T-helper 17 cell (primary cell): ENCODE measurements at places on chromosomes 1 and 21. TPM values are rescaled to one million over a fixed set of nuclear protein-coding genes. Genes with fewer than 3 reads are reported as not detected.

DNA sequence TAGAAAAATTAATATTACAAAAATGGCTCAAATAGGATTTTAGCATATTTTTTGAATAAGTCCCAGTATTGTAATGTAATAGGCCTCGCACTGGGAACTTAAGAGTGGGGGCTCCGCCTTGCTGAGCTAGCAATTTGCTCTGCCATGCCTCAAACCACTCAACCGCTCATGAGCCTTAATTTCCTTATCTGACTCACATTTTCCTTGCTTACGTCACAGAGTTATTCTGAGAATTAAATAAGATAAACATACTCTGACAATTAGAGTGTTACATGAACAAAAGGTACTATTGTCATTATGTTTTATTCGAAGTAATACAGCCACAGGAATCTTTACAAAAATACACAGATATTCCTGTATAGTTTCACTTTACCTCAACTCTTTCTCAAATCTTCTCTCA, 108.1 kb downstream of the SLC44A5 start:
- H3K4me3 ChIP-seq = no peak overlapping the region
- no peaks in the 10 kb centered on the region for H3K27me3 ChIP-seq
- no peak overlapping the region for H3K27ac ChIP-seq

Gene IGSF5
- not detected for total RNA-seq

DNA sequence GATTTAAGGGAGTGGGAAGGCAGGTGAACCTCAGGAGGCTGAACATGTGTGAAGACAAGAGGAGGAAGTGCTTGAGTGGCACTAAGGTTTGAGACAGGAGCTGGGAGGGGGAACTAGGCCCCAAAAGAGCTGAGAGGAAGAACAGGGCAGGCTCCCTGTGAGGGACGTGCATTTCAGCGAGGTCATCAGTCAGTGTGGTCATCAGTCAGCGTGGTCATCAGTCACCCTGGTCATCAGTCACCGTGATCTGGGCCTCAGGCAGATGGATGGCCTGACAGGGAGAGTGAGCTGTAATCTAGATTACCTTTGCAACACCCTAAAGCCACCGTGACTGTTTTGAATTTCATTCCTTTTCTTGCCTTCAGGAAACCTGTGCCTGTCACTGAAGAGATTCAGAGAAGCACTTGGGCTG, 29.1 kb downstream of the VTCN1 start:
- no peak for DNase-seq
- no peaks in the 10 kb centered on the region for H3K4me1 ChIP-seq
- H3K27ac ChIP-seq = no peak overlapping the region
- no peak overlapping the region for H3K4me3 ChIP-seq
- H3K27me3 ChIP-seq = peaks cover 19% of the 10 kb centered on the region
- H3K36me3 ChIP-seq = peaks cover 4% of the 10 kb centered on the region

DNA sequence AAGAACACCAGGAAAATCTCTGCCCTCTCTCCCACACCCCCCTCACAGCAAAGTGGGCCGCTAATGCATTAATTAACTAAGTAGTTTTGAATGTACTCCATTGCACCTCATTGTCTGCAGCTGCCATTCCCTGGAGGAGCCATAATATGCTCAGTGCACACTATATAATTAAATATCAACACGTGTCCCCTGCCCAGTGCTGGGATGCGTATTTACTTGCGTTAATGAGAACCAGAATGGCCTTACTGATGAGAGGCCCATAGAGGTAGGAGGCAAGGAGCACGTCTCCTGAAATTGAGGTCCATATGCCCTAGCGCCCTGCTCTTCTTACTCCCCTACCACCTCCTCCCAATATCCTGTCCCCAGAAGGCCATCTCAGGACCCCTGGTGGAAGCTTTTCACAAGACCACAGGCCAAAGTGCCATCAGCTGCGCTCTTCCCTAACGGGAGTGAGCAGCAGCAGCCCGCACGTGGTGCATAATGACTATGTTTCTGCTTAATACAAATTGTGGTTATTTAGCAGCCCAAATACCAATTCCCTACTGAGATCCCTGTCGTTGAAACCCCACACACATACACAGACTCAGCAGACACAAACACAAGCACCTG, 76.8 kb downstream of the PLXNA2 start:
- peaks cover 89% of the 10 kb centered on the region for H3K27me3 ChIP-seq
- no peak overlapping the region for H3K4me3 ChIP-seq
- peaks cover 5% of the 10 kb centered on the region for H3K4me1 ChIP-seq
- peaks cover 11% of the 10 kb centered on the region for H3K36me3 ChIP-seq
- no peak overlapping the region for H3K27ac ChIP-seq

- no peaks in the 10 kb centered on the region for H3K36me3 ChIP-seq
- no peaks in the 10 kb centered on the region for H3K27me3 ChIP-seq
- DNase-seq = no peak
- H3K4me3 ChIP-seq = no peak overlapping the region
- H3K4me1 ChIP-seq = peaks cover 32% of the 10 kb centered on the region
- H3K27ac ChIP-seq = no peak overlapping the region
These were observed 72.7 kb downstream of the IER5 start for GRCh38 chr1:181160998-181161870.

DNA sequence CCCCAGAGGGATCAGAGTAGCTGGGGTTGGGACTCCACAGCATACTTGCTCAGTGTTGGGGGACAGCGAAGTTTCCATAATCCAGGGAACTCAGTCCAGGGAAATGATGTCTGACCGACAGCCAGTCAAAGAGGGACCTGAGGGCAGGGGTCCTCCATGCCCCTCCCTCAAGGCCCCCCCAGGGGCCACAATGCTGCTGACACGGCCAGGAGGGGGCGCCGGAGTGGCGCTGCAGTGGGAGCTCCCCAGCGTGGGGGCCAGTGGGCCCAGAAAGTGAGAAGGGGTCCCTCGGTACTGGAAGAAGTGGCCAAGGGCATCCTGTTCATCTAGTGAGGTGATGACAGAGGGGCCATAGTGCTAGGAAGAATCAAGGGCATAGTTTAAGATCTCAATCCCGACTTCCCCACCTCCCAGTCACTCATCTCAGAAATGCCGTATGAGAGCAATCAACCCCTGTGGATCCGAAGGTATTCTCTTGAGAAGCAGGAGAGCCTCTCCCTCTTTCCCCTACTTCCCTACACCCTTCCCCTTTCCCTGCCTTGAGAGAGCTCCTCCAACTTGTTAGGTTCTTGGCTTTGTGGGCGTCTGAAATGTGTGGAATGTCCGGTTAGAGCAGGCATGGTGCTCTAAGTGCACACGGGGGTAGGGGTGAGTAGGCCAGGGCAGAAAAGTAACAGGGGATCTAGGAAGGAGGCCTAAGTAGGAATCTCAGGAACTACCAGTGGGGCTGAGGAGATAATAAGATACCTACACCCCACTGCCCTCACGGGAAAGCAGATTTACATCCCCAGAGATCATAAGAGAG, 4.1 kb downstream of the NUDT17 start:
- no peaks in the 10 kb centered on the region for H3K27me3 ChIP-seq
- DNase-seq = no peak
- H3K4me3 ChIP-seq = no peak overlapping the region
- peaks cover 12% of the 10 kb centered on the region for H3K4me1 ChIP-seq

DNA sequence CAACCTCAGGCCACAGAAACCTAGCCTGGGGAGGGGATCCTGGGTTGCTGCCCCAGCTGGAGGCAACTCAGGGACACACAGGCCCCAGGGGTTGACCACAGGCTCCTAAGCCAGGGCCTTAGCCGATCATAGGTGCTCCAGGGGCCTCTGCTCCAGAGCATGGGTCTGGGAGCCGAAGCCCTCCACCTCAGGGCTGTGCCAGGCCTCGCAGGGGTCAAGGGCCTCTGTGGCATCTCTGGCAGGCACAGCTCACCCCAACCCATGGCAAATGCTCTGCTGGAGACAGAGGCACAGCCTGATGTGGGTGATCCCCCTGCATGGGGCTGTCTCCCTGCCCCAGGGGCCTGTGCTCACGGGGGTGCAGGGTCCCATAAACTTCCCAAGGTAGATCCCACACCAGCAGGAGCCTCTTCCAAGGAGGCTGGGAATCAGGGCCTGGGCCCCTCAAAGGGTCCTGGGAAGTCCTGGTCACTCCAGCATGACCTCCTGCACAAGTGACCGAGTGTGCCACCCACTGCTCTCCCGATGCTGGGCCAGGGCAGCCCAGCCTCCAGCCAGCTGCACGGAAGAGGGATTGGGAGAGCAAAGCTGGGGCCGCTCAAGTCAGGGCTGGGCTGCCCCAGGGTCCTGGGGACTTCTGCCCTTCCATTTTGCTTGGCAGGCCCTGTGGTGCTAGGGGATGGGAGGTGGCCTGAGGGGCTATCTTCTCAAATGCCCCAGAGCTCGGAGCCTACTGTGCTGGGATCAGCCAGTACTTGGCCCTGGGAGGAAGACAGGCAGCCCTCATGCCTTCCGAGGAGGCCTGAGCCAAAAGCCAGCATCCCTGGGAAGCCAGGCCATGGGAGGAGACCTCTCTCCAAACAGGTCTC, 22.2 kb upstream of the PRSS38 start:
- no peak overlapping the region for H3K4me3 ChIP-seq
- no peaks in the 10 kb centered on the region for H3K36me3 ChIP-seq
- DNase-seq = no peak
- H3K27ac ChIP-seq = no peak overlapping the region
- H3K4me1 ChIP-seq = peaks cover 15% of the 10 kb centered on the region
- peaks cover 5% of the 10 kb centered on the region for H3K27me3 ChIP-seq

DNA sequence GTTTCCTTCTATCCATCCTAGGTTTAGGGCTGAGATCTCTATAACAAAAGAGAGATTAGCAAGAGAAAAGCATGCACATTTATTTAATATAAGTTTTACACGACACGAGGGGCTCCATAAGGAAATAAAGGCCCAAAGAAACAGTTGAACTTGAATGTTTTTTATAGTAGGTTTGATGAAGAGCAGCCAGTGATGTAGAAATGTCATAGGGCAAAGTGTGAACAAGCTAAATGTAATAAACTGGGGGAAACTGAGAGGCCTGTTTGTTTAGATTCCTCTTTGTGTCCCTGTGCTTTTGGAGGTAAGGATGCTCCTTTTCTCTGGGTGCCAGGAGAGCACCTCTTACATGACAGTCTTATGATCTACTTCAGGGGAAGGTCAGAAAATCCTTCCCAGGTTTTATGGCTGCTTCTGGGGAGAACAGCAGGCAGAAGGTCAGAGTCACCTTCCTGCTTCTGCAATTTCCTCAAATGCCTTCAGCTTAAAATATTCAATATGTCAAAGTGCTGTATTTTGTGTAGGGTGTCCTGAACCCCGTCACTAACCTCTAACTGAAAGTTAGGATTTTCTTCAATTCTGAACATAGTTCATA, 9.5 kb upstream of the HORMAD1 start:
- no peak overlapping the region for H3K4me3 ChIP-seq
- H3K36me3 ChIP-seq = peaks cover 3% of the 10 kb centered on the region
- no peaks in the 10 kb centered on the region for H3K4me1 ChIP-seq
- no peak for DNase-seq
- no peaks in the 10 kb centered on the region for H3K27me3 ChIP-seq

Gene GSTM5
- 0.60 TPM for total RNA-seq

GRCh38 chr1:59375321-59376220, 78.7 kb downstream of the FGGY start:
- no peak overlapping the region for H3K27ac ChIP-seq
- H3K27me3 ChIP-seq = no peaks in the 10 kb centered on the region
- no peak overlapping the region for H3K4me3 ChIP-seq

GRCh38 chr1:201543871-201544642, 5.1 kb downstream of the NAV1 start:
- peaks cover 6% of the 10 kb centered on the region for H3K4me1 ChIP-seq
- no peak overlapping the region for H3K27ac ChIP-seq
- H3K27me3 ChIP-seq = peaks cover 58% of the 10 kb centered on the region
- no peak overlapping the region for H3K4me3 ChIP-seq

- H3K27ac ChIP-seq = peak overlapping the region; percentile 82
- H3K4me1 ChIP-seq = peaks cover 28% of the 10 kb centered on the region
- DNase-seq = no peak
- H3K4me3 ChIP-seq = peak overlapping the region; percentile 67
- H3K36me3 ChIP-seq = no peaks in the 10 kb centered on the region
These were observed 64.7 kb downstream of the NDUFS5 start for GRCh38 chr1:39090757-39091380.

- no peak overlapping the region for H3K4me3 ChIP-seq
- peaks cover 55% of the 10 kb centered on the region for H3K4me1 ChIP-seq
- no peak for DNase-seq
- peaks cover 13% of the 10 kb centered on the region for H3K36me3 ChIP-seq
- no peaks in the 10 kb centered on the region for H3K27me3 ChIP-seq
These were observed 20.9 kb downstream of the CA6 start for GRCh38 chr1:8966606-8967005.

DNA sequence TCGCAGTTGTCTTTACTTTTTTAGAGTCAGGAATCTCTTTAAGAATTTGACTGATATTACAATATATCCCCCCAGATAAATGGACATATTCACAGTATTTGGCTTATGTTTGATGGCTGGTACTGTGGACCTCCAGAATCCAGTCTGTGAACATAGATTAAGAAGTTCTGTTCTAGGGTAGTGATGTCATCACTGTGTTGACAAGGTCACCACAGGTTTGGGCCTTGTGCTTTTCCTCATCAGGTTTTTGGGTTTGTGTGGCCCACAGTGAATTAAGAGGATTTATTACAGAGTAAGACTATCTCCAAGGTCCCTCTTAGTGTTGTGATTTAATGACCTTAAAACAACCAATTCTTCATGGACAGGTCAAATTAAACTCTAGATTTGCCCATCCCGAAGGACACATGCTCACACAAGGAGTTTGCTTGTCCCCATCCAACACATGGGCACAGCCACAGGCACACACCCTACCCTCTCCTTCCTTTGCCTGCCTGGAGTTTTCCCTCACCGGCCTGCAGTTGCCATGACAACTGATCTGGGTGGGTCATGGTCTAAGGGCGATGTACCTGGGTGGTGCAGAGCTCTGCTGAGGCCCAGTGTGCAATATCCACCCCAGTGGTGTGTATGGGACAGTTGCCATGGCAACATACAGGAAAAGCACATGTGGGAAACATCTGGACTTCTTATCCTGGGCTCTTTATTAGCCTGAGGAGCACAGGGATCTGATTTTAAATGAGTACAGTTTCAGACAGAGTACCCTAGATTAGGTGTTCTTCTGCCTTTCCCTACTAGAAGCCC, 98.6 kb downstream of the NAV1 start:
- no peak overlapping the region for H3K4me3 ChIP-seq
- H3K36me3 ChIP-seq = peaks cover 3% of the 10 kb centered on the region
- peaks cover 18% of the 10 kb centered on the region for H3K27me3 ChIP-seq
- DNase-seq = no peak
